ENCODE measurements at places on chromosomes 2 and 18.

GRCh38 chr2:236888794-236889780 is 196.6 kb upstream of the COPS8 start:
- DNase-seq = no peak

- no peak for DNase-seq
These were observed 4.3 kb downstream of the SMYD5 start for GRCh38 chr2:73218298-73218697.

GRCh38 chr18:44065206-44065605 is 615.5 kb upstream of the SETBP1 start:
- DNase-seq = no peak

- DNase-seq = no peak
These were observed 76.2 kb downstream of the TPO start for GRCh38 chr2:1489486-1489885.

DNA sequence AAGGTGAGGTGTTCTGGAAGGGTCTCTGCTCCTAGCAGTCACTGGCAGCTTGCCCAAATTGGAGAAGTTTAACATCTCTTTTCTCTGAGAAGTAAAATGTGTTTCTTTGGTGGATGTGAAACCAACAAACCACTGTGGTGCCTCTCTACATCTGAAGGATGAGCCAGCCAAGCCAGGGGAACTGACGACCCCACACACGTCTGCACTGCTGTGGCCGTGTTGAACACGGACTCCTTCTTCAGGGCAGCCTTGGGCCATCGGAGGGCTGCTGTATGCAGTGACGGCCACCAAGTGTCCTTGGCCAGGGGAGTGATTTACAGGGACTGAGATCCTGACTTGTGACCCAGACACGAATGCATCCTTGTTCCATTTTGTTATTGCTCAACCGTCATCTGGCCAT is 207.8 kb downstream of the ACKR3 start:
- peak; percentile 28 for DNase-seq

DNA sequence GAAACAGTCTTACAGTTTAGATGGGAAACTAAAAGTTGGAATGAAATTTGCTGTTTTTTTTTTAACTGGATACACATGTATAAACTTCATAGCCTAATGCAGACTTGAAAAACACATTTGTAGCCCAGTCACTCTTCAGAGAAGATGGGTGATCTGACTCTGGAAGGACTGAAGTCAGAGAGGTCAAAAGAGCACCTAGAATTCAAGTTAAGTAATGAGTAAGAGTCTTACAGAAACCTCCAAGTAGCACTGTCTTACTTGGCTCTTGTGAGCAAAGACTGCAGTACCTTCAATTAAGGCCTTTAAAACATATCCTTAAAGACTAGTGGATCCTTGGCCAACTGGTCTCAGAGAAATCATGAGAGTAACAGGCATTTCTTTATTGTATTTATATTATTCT is 41.9 kb downstream of the TRAPPC8 start:
- DNase-seq = no peak

- DNase-seq = no peak
These were observed 8.6 kb upstream of the MTCL1 start for GRCh38 chr18:8696749-8697211.

DNA sequence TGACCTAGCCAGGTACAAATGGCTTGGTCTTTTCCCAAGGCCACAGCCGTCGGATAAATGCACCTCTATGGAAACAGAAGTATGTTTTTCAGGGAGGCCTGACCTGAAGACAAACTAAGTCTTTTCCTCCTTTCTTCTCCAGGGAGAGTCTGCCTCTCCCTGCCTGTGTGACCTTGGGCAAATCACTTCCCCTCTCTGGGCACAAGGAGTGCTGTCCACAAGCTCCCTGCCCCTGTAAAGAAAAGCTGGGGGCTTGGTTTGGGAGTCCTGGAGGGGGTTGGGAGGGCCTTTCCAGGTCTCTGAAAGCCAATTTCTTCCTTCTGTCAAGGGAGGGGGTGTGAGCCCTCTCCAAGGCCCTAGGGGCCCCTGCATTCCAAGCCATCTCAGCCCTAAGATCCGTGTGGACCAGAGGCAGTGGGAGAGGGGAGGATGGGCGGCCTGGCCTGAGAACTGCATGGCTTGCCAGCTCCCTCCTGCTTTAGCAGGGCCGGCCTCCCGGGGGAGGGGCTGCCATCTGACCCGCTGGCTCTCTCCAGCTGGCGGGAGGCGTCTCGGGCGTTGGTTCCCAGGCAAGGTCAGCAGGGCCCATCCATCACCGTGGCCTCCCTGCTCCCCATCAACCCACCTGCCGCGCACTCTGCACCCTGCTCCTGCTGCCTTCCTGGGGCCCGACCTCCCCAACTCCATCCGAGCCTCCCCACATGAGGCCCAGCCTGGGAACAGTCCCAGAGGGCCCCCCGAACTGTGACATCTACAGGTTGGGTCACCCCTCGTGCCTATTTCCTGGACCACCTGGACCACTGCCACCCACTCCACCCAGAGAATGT is 61.4 kb downstream of the SMAD7 start:
- DNase-seq = no peak

DNA sequence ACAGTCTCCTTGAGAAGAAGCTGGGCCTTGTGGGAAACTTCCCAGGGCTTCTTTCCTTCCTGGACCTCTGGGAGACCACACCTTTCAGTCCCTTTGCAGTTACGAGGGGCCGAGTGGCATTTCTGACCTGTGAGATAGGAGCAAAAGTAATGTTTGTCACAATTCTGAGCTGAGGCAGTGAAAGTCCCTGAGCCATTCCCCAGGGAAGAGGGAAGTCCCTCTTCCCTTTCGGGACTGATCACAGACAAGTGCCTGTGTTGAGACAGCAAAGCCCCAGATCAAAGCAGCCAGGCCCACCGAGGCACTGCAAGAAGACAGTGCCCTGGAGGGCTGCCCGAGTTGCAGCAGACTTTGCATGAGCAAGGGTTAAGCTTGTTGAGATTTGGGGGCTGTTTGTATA is 41.9 kb downstream of the RHOB start:
- no peak for DNase-seq

GRCh38 chr2:237859533-237860272 is at the start of gene RAMP1:
RAMP1 (plus strand) TSS chr2:237859623; CDS start chr2:237859676, 53 bp downstream.
- DNase-seq = no peak

GRCh38 chr2:134177351-134177931 is 76.4 kb upstream of the MGAT5 start:
- DNase-seq = no peak

All from smooth muscle cell of the brain vasculature (primary cell).